ENCODE measurements at places on chromosomes 12 and 14.

DNA sequence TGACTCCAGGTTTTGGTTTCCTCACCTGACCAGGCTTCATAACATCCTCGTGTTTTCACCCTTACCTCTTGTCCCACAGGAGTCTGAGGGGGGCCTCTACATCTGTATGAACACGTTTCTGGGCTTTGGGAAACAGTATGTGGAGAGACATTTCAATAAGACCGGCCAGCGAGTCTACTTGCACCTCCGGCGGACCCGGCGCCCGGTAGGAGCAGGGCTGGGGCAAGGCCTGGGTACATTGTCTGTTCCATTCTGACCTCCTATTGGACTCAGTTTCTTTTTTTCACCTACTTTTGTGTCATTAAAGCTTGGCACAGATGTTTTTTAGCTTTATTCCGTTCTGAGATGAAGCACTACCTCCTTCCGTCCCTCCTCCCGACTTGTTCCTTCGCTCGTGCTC lies 3.4 kb downstream of the USP5 start:
- DNase-seq: no peak

- DNase-seq: no peak
Measured at GRCh38 chr14:105012171-105012985, 8.5 kb downstream of the CDCA4 start.

DNA sequence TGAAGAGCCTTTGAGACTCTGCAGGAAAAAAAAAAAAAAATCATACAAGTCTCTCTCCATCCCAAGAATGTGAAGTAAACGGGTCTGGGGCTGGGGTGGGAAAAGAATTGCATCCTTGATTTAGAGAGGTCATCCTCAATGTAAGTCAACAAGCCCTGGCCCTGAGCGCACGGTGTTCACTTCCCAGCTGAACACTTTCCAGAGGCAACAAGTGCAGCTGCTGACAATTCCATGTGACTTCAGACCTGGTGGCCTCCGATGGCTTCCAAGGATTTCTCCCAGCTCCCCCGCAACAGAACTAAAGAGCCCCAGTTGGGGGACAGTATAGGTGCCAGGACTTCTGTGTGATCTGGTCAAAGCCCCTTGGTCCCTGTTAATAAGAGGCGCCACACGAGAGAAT lies 2.4 kb downstream of the RILPL1 start:
- DNase-seq: no peak

GRCh38 chr14:99562856-99563748 lies 40.9 kb downstream of the CCDC85C start:
- DNase-seq: no peak

GRCh38 chr12:68319988-68320623 lies 12.1 kb downstream of the MDM1 start:
- DNase-seq: no peak

DNA sequence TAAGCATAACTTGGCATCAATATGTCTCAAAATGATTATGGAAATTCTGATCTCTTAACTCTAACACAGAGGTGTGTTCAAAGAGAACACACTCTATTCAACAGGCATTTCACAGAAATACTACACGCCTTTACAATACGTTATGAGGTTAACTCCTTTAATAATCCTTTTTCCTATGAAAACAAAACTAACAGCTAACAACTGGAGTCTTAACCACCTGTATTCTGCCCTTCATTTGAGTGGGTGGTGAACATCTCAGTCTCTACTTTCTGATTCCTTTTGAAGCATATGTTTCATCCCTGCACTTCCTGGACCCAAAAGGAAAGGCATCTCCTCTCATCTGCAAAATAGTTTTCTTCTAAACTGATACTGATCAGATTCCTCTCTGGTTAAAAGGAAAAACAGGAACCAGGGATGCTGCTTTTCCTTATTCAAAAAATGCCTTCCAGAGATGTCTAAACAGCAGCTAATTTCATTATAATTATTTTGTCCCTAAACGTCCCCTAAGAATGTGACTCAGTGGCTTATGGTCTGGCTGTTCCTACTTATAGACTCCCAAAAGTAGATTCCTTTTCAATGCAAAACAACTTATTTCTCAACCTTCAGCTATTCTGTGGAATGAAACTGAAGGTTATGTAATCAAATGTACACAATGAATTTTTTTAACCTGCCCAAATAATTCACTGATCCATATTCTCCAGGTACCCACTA lies 24.1 kb downstream of the ITPR2 start:
- no peak for DNase-seq

DNA sequence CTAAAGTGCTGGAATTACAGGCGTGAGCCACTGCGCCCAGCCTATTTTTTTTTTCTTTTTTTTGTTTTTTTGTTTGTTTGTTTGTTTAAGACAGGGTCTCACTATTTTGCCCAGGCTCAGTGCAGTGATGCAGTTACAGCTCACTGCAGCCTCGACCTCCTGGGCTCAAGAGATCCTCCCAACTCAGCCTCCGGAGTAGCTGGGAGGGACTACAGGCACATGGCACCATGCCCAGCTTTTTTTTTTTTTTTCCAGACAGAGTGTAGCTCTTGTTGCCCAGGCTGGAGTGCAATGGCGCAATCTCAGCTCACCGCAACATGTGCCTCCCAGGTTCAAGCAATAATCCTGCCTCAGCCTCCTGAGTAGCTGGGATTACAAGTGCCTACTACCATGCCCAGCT lies 5.8 kb upstream of the ITFG2 start:
- DNase-seq: no peak

DNA sequence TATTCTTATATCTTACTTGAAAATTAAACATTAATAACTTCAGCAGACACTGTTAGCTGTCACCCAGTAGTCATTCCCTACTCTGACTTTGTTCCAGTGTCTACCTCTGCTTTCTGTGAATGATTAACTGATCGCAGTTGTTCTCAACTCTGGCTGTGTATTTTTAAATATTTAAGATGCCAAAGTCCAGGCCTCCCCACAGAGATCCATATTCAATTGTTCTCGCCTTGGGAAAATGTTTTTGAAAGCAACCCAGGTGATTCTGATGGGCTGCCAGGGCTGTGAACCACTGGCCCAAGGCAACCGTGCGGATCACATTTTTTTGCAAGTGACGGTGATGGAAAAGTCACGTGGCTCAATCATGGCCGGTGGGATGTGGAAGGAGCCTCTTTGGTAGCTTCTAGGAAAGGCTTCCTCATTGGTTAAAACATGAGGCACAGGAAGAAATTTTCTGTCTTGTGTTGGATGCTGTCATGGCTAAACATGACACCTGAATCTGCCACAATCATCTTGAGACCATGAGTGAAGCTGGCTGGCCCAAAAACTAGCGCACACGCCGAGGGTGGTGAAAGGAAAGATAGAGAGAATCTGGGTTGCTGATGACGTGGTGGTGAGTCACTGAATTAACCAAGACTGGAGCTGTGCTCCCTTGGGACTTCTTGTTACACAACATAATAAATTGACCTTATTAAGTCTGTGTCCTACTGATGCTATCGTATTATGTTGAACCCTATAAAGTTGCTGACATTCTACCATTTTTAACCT lies 37.2 kb downstream of the RDH12 start:
- DNase-seq: no peak

- no peak for DNase-seq
Measured at GRCh38 chr12:79988368-79988767, 53.5 kb upstream of the PPP1R12A start.

DNA sequence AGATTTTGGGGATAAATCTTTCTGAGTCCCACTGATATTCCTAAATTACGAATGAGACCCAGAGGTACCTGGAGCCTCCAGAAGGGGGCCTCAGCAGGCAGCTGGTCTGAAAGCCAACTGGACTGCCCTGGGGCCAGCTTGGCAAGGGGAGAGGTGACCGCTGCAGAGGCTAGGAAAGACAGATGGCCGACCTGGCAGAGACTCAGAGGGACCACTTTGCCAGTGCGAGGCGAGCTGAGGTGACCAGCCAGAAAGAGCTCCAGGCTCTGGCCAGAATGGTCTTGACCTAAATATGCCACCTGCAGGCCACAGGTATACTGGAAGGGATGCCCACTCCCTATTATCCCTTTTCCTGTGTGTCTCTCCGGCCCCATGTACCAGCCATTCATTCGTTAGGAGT lies 256.8 kb upstream of the GARIN6 start:
- DNase-seq: no peak

DNA sequence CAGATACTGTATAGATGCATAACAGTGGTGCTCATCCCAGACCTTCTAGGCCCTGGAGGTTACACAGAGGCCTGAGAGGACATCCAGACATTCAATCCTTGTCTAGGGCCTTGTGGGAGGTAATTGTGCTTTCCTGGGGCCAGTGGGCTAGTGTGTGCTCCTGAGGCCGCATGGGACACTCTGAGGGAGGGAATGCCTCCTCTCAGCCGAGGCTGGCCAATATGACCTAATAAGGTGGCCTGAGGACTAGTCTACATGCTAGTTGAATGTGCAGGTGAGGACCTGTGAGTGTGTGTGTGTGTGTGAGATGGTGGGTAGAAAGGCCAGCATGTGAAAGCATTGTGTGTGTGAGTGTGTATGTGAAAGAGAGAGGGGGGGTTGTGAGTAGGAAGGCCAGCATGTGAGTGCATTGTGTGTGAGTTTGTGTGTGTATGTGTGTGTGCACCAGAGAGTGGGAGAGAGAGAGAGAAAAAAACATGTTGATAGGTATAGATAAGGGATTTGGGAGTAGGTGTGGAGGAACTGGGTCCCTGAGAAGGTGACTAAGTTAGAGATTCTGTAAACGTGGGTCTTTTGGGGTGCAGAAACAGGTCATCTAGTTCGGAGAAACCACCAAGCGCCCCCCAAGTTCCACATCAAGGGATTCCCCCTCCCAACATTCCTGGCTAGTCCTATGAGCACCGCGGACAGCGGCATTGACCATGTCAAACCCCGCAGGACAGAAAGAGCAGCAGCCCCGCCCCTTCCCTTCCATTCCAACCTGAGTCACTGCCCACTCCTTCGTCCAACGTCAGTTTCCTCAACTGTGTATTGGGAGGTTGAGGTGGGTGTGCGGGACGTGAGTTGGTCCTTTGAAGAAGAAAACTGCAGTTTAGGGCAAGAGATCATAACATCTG lies 9.7 kb upstream of the KRT81 start:
- no peak for DNase-seq

DNA sequence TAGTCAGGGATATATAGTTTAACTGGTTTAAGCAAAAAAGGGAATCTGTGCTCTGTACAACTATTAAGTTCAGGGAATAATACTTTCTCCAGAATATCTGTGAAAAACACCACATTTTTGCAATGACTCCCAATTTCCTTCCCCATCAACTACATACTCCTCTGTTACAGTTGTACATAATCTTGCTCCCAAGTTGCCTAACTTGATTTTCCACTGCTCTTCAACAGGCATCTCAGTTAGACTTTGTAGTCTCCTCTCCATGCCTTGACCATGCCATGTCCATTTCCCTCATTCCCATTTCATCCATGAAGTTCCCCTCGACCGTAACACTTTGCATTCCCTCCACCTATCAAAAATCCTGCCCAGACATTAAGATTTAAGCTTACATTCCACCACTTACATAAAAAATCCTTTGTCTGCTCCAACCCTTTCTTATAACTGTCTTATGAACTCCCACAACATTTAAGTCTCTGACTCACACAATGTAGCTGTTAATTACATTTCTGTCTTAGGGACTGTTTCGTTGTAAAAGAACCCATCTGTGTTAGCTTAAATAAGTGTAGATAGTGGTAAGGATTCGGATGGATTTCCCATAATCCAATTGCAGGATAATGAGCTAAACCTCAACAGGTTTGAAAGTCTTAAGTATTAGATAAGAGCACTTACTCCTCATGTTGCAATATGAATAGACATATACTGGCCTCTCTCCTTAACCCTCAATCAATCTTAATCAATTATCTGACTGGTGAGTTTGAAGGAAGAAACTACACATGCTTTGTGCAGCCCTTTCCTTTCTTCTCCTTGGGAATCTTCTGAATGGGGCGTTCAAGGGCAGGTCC lies 156.5 kb downstream of the PAWR start:
- DNase-seq: no peak

DNA sequence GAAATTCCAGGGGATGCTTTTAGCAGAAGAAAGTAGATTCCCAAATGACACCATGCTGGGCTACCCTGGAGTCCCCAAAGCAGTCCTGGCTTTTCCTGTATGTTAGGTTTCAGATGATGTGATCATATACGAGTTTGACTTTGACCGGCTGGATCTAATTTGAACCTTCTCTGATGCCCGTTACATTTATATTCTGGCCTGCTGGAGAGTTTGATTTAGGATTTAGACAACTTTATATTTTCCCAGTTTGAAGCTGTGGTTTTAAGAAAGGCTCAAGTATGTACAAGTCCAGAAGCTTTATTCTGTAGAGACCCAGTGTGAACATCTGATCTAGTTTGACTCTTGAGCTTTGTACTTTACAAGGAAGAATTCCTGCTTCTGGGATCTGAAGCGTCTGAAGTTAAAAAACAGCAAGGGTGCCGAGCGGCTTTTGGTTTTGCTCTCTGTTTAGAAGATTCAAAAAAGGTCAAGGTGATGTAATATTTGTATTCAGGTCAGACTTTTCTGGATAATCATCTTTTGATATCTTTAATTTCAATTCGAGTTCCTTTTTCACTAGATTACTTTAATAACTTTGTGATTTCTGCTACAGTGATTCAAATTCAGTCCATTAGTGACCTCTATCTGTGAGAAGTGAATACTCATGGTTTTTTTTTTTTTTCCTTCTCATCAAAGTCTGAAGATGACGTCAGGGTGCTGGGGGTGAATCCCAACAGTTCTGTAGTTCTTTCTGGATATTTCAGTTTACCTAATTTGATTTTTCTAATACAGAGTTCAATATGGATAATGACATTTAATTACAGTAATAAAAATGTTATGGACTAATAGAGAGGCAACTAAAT lies 6.3 kb downstream of the FLRT2 start:
- DNase-seq: no peak

- DNase-seq: no peak
Measured at GRCh38 chr14:99944241-99944651, 121.0 kb upstream of the EVL start.

DNA sequence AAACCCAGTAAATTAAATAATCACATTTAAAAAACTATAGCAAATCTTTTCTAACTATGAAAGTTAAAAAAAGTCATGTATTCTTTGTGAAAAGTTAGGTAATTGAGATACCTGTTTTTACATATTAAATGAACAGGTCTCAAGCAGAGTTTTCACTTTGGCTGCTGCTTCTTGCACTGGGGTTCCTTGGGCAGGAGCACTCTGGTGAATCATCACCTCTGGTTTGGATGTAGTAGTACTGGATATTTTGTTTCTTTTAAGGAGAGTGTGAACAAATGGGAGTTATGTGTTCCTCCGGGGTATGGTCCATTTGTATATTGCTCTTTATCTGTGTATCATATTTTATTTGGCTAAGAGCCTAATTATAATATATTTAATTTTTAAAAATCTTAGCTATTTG lies 82.7 kb downstream of the FUT8 start:
- DNase-seq: no peak

DNA sequence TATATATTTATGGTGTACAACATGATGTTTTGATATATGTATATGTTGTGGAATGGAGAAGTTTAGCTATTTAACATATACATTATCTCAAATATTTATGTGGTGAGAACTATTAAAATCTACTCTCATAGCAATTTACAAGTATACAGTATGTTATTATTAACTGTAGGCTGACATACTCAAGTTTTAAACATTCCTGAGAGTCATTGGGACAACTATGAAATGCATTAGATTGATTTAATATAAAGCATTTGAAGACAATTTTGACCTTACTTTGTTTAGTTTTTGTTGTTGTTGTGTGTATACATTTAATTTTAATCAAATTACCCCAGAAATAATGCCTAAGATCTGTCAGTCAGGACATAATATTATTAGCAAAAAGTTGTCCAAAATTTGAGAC lies 99.5 kb downstream of the LRRK2 start:
- no peak for DNase-seq

GRCh38 chr12:115451780-115452736 lies 768.1 kb upstream of the TBX3 start:
- no peak for DNase-seq

GRCh38 chr12:120940799-120941198 lies 36.6 kb upstream of the SPPL3 start:
- no peak for DNase-seq
